ENCODE measurements at places on chromosomes 13 and 19.
A peak's percentile ranks its signal among the peaks of the same experiment; 100 is the strongest.

- H3K4me1 ChIP-seq, result peaks cover 5% of the 10 kb centered on the region
- DNase-seq, result peak; percentile 45
- no peak overlapping the region for H3K27ac ChIP-seq
- H3K27me3 ChIP-seq, result peaks cover 8% of the 10 kb centered on the region
- H3K4me3 ChIP-seq, result no peak overlapping the region
Observed at GRCh38 chr13:42807241-42807640, 25.9 kb downstream of the FAM216B start.

DNA sequence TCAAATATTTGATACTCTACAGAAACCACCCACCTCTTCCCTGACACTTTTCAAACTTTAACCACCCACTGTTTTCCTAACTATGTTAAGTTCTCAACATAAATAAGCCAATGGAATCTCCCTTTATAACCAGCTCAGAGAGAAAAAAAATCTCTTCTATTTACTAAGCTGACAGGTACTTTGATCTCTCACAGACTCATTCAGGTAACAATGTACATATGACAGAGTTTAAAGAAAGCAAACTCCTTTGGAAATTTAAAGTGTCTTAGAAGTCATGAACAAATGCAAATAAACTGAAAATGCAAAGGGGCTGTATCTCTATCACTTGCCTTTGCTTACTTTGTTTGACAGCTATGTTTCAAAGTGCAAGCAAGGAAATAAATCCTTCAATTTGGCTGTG is 109.3 kb downstream of the KLF12 start:
- H3K27me3 ChIP-seq, result no peaks in the 10 kb centered on the region
- no peak for DNase-seq
- no peak overlapping the region for H3K27ac ChIP-seq
- H3K4me1 ChIP-seq, result peaks cover 36% of the 10 kb centered on the region
- peaks cover 44% of the 10 kb centered on the region for H3K36me3 ChIP-seq
- no peak overlapping the region for H3K4me3 ChIP-seq

- no peak for DNase-seq
- no peak overlapping the region for H3K4me3 ChIP-seq
- H3K4me1 ChIP-seq, result no peaks in the 10 kb centered on the region
- no peaks in the 10 kb centered on the region for H3K36me3 ChIP-seq
- H3K27me3 ChIP-seq, result peaks cover 3% of the 10 kb centered on the region
- no peak overlapping the region for H3K27ac ChIP-seq
Observed at GRCh38 chr19:30273184-30273583, 99.0 kb upstream of the ZNF536 start.

DNA sequence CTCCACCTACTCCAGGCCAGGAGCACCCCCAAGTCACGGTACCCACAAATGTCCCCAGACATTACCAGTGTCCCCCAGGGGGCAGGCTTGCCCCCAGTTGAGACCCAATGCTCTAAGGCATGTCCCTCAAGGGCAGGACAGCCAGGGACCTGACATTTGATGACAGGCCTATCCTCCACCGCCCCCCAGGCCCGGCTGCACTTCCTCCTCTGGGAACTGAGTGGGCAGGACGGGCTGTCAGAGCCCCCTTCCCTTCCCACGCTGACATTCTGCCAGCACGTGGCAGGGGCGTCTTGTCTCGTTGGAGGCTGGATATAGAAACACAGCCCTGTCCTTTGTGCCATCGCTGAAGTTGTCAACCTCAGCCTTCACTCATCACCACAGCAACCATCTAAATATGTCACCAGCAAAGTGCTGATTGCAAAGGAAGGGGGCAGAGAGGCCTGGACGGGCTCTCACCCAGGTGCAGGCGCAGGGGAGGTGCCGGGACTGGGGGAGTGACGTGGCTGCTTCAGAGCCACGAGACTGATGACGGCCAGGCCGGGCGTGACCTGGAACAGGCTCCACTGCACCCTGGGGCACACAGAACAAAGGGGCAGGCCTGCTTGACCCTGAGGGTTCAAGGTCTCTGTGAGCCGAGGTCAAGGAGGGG is 38.4 kb downstream of the GNG7 start:
- DNase-seq, result no peak
- H3K36me3 ChIP-seq, result no peaks in the 10 kb centered on the region
- H3K27ac ChIP-seq, result no peak overlapping the region
- H3K27me3 ChIP-seq, result no peaks in the 10 kb centered on the region

DNA sequence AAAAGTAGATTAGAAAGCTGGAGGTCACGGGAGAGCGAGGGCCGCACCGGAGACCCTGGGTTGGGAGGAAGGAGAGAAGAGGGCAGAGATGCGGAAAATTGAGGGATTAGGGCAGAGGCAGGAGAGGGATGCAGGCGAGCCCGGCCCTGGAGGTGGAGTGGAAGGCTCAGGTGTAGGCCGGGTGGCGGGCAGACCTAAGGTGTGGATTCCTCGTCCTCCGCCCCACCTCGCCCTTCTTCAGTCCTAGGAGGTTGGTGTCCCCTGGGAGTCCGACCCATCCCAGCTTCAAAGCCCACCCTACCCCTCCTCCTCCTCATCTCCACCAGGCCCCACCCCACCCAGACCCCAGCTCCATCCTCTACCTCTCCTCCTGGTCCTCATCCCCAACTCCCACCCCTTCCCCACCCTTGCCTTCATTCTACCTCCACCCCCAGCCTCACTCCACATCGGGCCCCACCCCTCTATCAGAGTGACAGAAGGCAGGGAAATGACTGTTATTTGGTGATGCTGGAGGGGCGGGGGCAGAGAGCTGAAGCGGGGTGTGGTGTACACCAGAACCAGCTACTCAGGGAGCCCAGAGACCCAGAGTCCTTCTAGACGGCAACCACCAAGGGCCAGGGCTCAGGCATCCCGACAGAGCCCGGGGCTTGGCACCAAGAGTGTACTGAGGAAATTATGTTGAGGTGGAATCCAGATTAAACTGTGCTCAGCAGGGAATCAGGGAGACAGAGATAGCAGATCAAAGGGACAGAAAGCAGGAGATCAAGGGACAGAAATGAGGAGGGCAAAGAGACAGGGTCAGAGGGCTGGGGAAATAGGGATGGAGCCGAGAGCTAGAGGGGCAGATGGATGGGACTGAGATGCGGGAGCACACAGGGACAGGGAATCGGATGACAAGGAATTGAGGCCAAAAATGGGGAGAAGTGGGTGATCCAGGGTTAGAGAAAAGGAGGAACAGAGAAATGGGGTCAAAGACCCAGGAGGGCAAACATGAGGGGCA is 6.4 kb downstream of the ERFL start:
- DNase-seq, result no peak
- peaks cover 13% of the 10 kb centered on the region for H3K4me1 ChIP-seq
- no peak overlapping the region for H3K27ac ChIP-seq
- H3K4me3 ChIP-seq, result no peak overlapping the region

DNA sequence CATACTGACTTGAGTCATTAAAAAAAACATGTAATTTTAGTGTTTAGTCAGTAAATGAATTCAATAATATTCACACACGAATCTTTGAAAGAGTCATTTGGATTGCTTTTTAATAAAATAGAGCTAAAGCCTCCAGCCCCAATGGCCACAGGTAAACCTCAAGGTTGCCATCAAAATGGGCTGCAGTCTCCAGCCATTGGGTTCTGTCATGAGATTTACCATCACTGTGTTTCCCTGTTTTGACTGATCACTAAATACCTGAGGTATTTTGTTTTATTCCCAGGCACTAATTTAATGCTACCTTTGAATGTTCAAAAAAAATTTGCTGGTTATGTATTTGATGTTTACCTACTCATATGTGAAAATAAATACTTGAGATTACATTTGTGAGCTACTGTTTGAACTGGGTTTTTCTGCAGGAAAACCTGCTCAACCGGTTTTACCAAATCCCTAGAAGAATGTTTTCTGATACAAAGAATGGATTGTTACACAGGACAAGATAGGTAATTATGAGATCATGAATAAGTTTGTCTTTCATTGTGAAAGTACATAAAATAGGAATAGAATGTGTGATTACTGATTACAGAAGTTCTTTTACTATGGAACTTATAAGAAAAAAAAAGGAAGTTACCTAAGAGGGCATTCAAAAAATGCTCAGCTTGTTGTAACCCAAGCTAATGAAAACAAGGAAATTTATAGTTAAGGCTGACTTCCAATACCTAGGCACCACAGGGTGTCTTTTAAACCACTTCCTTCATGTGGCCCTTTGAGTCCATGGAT is 391.3 kb downstream of the EFNB2 start:
- no peak overlapping the region for H3K27ac ChIP-seq
- H3K4me3 ChIP-seq, result no peak overlapping the region
- no peaks in the 10 kb centered on the region for H3K27me3 ChIP-seq

GRCh38 chr13:87676254-87677042 is 5.3 kb downstream of the SLITRK5 start:
- H3K27ac ChIP-seq, result no peak overlapping the region
- no peaks in the 10 kb centered on the region for H3K36me3 ChIP-seq
- H3K27me3 ChIP-seq, result peaks cover 52% of the 10 kb centered on the region
- no peak overlapping the region for H3K4me3 ChIP-seq

DNA sequence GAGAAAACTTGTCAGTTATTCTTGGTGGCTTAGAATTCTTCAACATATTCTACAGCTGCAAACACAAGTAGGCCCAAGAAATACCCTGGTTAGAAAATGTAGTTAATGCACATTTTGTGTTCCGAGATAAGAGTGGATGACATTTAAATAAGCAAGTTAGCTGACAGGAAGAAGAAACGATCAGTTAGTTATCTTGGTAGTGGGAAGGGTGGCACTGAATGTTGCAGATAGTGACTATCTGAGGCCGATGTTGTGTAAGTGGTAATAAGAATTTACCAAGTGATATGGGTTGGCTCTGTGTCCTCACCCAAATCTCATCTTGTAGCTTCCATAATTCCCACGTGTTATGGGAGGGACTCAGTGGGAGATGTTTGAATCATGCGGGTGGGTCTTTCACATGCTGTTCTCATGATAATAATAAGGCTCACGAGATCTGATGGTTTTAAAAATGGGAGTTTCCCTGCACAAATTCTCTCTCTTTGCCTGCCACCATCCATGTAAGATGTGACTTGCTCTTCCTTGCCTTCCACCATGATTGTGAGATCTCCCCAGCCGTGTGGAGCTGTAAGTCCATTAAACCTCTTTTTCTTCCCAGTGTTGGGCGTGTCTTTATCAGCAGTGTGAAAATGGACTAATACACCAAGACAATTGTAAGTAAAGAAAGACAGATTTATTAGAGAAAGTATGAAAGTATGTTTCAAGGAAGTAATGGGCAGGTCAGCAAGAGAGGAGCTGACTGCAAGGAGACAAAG is 10.9 kb upstream of the AKAP11 start:
- no peak for DNase-seq
- peaks cover 12% of the 10 kb centered on the region for H3K36me3 ChIP-seq
- no peak overlapping the region for H3K27ac ChIP-seq

DNA sequence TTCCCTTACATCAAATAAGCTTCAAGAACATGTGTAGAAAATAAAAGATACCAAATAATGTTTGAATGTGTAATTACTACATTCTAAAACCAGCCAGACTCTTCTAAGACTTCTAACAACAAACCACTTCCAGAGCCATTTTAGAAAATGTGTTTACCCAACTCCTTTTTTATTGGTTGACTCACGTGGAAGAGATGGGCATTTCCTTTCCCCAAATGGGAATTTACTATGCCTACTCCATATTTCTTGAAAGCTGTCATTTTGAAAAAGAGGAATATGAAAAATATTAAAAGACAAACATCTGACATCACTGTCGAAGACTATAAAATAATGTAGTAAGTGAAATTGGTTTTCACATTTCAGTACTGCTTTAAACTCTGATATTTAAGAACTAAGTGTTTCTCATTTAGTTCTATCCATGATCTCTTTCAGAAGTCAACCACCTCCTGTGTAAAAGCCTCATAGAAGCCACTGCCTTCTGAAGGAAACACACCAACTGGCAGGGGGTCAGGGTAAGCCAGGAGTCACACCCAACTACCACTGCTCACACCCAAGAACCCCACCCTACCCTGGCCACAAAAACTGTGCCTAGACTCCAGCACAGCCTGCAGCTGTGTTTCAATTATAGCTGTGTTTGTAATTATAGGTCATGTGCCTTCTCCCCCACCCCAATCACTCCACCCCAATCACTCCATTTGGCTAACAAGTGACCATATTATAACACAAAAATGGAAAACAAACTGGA is 86.8 kb downstream of the UBL3 start:
- H3K4me1 ChIP-seq, result peaks cover 9% of the 10 kb centered on the region
- H3K36me3 ChIP-seq, result peaks cover 5% of the 10 kb centered on the region
- H3K4me3 ChIP-seq, result no peak overlapping the region
- no peak overlapping the region for H3K27ac ChIP-seq
- DNase-seq, result no peak

DNA sequence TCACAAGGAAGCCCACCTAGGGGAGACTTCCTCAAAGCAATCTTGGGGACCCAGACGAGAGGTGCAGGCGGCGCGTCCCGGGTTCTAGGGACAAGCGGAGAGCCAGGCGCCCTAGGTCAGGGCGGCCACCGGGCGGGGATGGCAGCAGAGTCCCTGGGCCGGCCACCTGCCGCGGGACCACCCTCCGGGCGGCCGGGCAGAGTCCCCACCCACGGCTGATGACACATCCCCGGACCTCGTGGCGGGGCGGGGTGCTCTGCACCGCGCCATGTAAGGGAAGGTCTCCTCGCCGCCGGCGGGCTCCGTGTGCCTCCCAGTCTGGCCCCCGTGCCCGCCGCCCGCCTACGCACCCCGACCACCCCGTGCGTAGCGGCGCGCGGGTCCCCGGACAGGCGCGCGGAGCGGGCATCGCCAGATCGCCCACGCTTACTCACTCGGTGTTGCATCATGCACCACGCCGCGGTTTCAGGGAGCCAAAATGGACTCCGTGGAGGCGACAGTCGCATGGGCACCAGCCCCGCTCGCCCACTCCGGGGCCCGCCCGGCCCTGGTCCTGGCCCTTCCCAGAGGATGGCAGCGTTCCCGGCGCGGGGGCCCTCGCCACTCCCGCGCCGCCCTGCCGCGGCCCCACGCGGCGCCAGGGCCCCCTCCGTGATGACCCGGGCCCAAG is 643 bp downstream of the SLC7A1 start:
- H3K27me3 ChIP-seq, result no peaks in the 10 kb centered on the region

GRCh38 chr19:42092350-42092749 is 16.4 kb downstream of the ZNF574 start:
- peaks cover 31% of the 10 kb centered on the region for H3K4me1 ChIP-seq
- H3K27ac ChIP-seq, result peak overlapping the region; percentile 84
- H3K27me3 ChIP-seq, result no peaks in the 10 kb centered on the region
- H3K4me3 ChIP-seq, result no peak overlapping the region
- H3K36me3 ChIP-seq, result peaks cover 6% of the 10 kb centered on the region
- peak; percentile 64 for DNase-seq

DNA sequence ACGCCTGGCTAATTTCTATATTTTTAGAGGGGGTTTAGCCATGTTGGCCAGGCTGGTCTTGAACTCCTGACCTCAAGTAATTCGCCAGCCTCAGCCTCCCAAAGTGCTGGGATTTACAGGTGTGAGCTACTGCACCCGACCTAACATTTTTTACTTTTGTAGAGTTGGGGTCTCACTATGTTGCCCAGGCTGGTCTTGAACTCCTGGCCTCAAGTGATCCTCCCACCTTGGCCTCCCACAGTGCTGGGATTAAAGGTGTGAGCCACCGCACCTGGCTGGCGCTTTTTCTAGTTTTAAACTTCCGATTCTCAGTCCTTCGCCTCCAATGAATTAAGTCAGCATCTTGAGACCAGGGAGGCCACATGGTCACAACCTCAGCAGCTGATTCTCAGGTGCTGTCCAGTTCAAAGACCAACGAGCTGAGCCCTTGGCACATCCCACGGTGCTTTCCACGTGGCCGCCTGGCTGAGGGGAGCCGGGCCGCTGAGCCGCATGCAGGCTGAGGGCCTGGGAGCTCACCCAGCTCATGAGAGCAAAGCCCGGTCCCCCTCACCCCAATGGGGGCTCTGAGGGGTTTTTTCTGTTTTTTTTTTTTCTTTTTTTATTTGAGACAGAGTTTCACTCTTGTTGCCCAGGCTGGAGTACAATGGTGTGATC is 9.1 kb downstream of the AP3D1 start:
- no peak overlapping the region for H3K4me3 ChIP-seq
- no peak overlapping the region for H3K27ac ChIP-seq
- peaks cover 9% of the 10 kb centered on the region for H3K36me3 ChIP-seq
- H3K4me1 ChIP-seq, result peaks cover 11% of the 10 kb centered on the region
- no peak for DNase-seq
- H3K27me3 ChIP-seq, result no peaks in the 10 kb centered on the region
